ENCODE measurements at places on chromosomes 4 and X.

DNA sequence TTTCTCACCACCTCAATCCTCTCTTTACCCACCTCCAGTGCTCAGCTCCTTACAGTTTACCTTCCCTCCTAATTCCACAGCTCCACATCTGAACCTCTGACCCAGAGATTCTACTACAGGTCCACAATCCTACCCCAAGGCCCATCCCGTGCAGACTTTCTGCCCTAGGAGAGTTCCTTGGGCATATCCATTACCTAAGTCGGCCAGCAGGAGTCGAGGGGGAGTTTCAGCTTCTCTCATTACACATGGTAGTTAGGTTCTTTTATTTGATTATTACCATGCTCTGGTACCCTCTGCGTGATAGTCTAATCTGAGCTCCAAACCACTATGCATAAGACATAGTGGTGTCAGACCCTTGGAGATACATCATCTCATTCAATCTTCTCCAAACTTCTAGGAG, 117.9 kb downstream of the SH3RF1 start:
- DNase-seq, result no peak

DNA sequence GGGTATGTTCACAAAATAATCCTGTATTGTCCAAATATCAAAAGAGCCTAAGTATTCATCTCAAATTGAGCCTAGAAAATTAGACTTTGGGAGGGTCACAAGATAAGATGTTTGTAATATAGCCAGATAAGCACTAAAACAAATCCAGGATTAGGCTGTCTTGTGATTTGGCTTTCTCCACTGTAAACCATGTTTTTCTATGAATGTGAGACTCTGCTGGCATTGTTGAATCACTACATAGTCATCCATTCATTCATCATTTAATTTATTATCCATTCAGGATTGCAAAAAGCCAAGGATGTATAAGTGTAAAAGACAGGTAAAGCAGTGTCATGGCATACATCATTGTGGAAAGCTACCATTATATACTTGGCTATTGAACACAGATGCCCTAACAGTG, 148.0 kb downstream of the GRID2 start:
- DNase-seq, result no peak

DNA sequence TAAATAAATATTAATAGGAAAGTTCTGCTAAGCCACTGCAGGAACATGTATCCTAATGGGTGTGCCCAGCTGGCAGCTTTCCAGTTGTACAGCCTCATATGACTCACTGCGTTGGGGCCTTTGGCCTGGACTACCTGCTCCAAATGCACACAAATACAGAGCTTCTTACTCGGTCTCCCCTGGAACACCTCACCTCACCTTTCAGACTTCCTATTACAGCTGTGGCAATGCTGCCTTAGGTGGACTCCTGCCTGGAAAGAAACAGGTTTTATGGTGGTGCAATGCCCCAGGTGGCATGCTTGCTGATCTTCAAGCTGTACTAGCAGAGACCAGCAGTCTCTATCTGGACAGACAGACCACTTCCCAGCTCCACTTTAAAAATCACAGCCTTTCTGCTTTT, 85.7 kb upstream of the EXOC1L start:
- DNase-seq, result peak; percentile 4

DNA sequence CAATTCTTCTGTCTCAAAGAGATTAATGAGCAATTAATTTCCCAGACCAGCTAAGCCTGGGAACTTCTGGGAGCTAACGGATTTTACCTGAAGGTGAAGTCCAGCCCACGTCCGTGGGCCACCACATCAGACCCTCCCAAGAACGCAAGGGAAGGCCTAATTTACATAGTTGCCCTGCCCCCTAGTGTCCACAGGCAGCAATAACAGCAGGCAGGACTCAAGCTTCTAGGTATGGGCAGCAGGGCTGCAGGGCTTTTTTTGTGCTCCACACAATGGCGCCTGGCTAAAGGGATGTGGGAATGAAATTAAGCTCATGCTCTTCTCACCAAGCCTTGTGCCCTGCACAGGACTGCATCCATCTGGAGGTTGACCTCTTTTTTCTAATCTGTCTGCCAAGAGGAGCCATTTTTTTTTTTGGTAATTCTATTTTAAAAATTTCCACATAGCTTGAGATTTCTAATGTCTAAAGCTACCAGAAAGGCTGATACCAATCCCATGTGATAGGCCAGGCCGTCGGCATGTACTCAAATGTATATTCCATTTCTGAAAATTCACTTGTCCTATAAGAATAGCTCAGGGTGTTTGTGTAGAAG, 111.9 kb upstream of the TMEM164 start:
- DNase-seq, result no peak

GRCh38 chrX:46588263-46588662, 14.7 kb downstream of the CHST7 start:
- no peak for DNase-seq

GRCh38 chrX:134315866-134316265, 78.9 kb downstream of the CCDC160 start:
- no peak for DNase-seq

GRCh38 chr4:101140228-101140627, 207.1 kb downstream of the PPP3CA start:
- DNase-seq, result no peak

DNA sequence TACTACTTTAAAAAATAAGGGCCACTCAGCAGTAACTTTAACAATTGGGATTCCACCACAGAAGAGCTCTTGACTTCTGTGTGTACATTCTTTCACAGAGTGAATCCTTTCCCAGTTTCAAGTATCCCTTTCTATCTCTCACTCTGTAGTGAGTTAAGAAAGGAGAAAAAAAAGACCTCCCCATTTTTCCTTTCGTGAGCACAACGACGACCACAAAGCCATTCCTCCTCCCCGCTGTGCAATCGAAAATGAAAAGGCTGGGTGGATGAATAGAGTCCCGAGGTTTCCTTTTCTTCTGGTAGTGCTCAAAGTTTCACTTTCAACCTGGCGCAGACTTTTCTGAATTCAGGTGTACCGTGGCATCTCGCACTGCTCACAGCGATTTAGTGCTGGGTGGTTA, 58.0 kb downstream of the TAB3 start:
- DNase-seq, result no peak

- no peak for DNase-seq
Observed at GRCh38 chr4:75494563-75494962, 19.6 kb downstream of the RCHY1 start.

DNA sequence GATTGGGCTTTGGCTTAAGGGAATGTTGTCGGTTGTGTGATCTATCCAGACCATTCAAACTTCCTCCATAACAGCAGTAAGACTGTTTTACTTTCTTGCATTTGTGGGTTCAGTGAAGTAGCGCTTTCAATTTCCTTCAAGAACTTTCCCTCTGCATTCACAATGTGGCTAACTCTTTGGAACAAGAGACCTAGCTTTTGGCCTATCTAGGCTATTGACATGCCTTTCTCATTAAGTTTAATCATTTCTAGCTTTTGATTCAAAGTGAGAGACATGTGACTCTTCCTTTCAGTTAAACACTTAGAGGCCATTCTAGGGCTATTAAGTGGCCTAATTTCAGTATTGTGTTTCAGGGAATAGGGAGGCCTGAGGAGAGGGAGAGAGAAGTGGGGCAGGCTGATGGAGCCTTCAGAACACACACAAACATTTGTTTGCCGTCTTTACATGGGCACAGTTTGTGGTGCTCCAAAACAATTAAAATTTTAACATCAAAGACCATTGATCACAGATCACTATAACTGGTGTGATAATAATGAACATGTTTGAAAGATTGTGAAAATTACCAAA, 34.1 kb downstream of the ADH5 start:
- DNase-seq, result no peak

DNA sequence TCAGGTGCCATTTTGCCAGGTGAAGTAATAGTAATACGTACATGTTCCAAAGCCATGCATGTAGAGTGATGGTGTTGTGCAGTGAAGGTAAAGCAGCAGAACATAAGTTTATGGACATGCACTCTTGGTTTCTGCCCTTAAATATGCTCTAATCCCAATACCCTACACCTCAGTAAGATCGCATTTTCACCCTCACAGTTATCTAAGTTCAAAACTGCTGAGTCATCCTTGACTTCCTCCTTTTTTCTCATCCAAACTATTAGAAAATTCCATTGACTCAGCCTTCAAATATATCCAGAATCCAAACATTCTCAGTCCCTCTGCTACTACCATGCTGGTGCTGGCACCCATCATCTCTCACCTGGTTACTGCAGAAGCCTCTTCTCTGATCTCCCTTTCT, 652.9 kb upstream of the IGFBP7 start:
- DNase-seq, result no peak

GRCh38 chr4:55218041-55218440, 92.6 kb upstream of the KDR start:
- no peak for DNase-seq

DNA sequence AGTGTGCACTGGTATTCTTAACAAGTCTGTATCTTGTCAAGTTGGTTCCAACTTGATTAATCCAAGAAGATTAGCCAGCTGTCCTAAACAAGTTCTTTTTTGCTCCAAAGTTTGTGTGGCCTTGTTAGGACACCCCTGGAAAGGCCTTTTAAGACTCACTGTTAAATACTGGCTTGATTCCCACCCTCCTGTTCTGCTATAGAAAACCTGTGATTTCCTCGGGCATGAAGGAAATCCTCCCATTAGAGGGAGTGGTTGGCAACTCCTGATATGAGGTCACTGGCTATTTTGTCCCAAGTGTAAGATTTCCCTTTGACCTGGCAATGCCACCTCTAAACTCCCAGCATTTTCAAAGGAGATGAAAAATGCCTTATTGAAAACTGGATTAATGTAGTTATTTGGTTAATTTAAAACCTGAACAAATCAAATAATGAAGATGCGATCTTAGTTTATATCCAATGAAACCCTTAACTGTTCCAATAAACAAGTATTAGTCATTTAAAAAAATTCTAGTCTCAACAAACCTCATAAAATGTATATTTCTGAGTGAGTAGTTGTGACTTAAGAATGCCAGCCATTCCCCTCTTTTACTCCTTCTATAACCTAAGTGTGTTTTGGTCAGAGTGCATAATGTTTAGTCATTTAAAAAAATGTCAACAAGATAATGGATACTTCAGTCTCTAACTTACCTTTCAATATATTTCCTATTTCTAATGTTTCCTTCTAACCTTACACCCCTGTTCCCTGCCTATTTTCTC, 94.4 kb downstream of the NPNT start:
- no peak for DNase-seq

DNA sequence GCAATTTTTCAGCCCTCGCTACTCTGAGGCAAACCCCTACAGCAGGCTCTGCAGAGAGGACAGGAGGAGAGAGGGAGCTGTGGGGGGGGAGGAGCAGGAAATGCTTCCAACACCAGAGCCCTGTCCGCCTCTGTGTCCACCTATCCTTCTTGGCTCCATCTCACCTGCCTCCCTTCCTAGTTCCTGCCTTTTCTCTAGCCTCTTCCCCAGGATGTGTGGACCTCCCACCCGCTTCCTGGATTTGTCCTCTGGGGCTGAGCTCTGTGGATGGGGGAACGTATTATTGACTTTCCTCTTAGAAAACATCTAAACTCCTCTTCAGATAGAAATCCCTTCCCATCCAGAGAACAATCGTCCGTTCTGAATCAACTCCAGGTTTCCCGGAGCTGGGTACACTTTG, 14.4 kb downstream of the ASMT start:
- DNase-seq, result no peak

DNA sequence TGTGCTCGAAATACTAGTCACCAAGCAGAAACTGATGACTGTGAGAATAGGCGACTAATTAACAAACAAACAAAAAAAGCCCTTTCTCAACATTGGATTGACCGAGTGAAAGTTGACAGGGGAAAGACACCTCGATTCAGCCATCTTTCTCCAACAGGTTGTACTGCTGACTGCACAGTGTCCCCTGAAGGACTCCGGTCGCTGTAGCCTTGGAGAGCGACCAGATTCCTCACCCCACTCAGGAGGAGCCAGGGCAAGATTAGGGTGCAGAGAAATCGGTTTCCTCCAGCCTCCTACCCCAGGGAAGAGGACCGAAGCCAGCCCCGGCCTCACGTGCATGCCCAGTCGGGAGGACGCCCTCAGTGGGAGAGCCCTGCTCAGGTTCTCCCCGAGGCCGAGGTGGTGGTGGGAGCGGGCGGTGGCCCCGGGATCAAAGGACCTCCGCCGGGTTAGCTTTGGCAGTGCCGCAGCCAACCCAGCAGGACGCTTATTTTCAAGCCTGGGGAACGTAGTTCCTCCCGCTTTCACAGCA, 1.1 kb upstream of the RAP1GDS1 start:
- peak; percentile 4 for DNase-seq

- DNase-seq, result no peak
Observed at GRCh38 chr4:154014407-154015321, 225.8 kb upstream of the SFRP2 start.

DNA sequence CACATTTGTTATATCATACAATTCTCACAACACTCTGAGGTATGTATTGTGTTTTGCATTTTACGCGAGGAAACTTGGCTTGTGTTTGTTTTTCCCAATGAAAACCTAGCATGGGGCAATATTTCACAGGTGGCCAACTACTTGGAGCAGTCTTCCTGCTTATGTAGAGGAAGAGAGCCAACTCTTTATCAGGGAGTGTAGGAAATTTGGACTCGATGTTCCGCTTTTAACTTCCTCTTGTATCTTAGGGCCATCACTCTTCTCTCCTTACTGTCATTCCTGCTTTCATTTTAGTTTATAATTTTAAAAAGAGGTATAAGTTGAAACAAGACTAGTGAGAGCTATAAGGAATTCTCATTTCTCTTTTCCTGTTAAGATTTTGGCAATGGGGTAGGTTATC, 107.7 kb upstream of the RPS6KA3 start:
- no peak for DNase-seq

DNA sequence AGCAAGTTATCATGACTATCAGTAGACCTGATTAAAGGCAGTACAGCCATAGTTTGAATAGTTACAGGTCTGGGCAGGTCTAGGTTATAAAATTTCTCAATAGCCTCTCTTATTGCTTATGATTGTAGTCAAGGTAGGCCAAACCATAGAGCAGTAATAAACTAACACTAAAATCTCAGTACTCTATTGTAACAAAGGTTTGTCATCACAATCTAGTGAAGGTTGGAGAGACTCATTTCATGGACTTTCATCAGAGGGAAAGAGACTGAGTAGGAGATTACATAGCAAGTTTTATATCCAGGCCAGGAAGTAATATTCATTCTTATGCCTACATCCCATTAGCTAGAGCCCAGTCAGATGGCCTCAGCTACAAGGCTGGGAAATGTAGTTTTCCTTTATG, 141.0 kb downstream of the ASB9 start:
- DNase-seq, result no peak

- DNase-seq, result no peak
Observed at GRCh38 chr4:24845902-24846301, 50.5 kb downstream of the SOD3 start.

- no peak for DNase-seq
Observed at GRCh38 chrX:139049465-139049864, 337.9 kb upstream of the FGF13 start.

Data from NCI-H2029 treated with DMSO at 0.1 percent for 48 hours (cell line).